ENCODE measurements at places on chromosomes 7 and 10.
A peak's percentile ranks its signal among the peaks of the same experiment; 100 is the strongest.

DNA sequence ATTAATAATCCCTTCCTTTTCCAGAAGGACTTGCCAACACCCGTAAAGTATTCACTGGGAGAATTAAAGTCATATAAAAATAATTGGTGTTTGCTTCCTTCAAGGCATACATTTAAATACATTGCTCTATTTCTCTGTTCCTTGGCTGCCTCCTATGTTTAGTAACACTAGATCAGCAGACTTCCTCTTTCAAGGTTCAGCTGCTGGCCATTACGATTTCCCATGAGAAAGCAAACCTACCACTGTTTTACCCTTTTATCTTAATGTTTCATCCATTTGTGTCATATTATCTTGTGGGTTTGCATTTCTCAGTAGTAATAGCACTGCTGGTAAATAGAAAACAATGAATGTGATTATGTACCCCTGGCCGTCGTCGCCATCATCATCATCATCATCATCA lies 313.8 kb upstream of the BMPER start:
- DNase-seq, result no peak

DNA sequence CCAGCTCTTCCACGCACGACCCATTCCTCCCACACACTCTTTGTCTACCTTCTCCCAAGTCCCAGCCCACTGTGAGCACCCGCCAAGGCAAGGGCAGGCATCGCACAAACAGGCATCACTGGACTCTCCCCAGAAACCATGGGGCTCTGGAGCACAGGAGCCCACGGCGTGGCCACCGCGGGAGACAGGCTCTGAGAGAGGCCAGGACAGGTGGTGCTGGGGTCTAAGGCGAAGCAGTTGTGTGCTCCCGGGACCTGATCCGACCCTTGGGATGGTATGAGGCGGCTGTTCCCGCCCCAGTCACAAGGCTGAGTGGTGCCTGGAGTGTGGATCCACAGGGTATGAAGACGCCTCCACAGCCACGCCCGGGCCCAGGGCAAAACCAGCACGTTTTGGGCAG lies 156.9 kb downstream of the MAD1L1 start:
- no peak for DNase-seq

GRCh38 chr10:103155471-103156085 lies 37.5 kb downstream of the NT5C2 start:
- DNase-seq, result no peak

- peak; percentile 32 for DNase-seq
Observed at GRCh38 chr10:77328272-77328816, 309.3 kb downstream of the KCNMA1 start.

DNA sequence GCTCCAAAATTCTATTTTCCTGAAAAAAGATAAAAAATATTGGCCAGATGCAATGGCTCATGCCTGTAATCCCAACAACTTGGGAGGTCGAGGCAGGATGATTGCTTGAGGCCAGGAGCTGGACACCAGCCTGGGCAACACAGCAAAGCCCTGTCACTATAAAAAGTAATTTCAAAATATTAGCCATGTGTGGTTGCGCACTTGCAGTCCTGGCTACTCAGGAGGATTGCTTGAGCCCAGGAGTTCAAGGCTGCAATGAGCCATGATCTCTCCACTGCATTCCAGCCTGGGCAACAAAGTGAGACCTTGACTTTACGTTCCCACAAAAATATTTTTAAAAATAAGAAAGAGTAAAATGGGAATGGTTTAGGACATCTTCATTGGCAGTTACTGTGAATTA lies 104.1 kb upstream of the AFAP1L2 start:
- DNase-seq, result no peak

DNA sequence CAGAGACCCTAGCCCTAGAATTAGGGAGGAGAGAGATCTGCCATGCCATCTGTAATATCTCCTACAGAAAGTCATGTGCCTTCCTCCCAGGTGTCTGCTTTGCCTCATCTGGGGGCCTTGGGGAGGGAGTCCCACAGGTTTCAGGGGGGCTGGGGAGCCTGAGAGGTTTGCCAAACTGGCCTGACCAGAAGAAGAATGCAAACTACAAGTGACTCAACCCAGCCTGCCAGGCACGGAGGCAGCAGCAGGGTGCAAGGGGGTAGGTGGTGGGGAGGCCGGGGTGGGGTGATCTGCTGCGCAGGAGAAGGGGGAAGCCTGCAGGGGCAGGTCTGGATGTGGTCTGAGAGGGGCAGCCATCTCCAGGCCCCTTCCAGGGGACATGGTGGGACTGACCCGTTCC lies 9.6 kb upstream of the TRIM8 start:
- no peak for DNase-seq

GRCh38 chr7:147432576-147432975 lies 1158.0 kb upstream of the C7orf33 start:
- DNase-seq, result no peak

GRCh38 chr10:18321371-18321770 lies 181.1 kb downstream of the CACNB2 start:
- DNase-seq, result no peak

DNA sequence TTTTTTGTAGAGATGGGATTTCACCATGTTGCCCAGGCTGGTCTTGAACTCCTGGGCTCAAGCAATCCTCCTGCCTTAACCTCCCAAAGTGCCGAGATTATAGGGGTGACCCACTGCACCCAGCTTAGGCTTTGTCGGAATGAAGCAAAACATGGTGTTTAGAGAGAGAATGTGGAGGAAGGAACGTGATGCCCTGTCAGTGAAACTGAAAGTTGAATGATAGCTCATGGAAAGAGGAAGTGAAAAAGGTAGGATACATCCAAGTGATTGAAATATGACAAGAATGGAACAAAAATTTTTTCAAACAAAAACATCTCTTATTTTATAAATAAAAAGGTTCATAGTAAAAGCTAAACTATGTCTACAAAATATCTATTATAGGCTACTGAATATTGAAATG lies 5.9 kb downstream of the AKAP9 start:
- DNase-seq, result no peak

DNA sequence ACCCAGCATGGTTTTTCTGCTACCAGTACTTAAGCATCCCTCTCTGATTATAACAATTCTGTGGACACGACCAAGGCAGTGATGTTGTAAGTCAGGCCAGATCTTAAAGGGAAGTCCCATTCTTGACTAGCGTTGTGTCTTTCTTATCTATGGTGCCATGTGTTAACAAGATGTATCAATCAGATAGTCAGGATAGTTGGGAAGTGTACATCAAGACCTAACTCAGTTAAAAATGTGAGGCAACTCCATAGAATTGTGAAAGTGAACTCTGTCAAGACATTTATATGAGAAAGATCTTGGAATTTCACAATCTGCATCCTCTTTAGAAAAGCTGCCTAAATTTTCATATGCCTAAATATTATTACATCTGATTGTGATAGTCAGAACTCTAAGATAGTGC lies 341.7 kb upstream of the SEMA3D start:
- DNase-seq, result no peak

GRCh38 chr7:34187798-34188307 lies 282.5 kb downstream of the BMPER start:
- DNase-seq, result no peak

DNA sequence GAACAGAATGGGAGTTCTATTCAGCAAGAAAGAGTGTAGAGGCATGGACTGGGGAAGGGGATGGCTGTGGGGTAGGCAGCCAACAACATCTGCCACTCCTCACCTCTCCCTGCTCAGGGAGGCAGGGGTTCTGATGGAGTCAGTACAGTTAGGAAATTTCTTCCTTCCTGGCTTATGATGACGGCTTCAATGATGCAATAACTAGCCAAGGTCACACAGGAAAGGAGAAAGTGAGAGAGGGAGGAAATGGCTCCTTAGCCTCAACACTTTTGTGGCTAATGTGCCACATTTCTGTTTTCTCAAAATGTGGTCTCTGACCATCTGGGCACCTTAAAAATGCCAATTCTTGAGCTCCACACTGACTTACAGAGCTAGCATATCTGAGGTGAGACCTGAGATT lies 79.3 kb upstream of the PDZD8 start:
- no peak for DNase-seq

GRCh38 chr10:102545997-102546396 lies 42.2 kb downstream of the SUFU start:
- DNase-seq, result no peak

DNA sequence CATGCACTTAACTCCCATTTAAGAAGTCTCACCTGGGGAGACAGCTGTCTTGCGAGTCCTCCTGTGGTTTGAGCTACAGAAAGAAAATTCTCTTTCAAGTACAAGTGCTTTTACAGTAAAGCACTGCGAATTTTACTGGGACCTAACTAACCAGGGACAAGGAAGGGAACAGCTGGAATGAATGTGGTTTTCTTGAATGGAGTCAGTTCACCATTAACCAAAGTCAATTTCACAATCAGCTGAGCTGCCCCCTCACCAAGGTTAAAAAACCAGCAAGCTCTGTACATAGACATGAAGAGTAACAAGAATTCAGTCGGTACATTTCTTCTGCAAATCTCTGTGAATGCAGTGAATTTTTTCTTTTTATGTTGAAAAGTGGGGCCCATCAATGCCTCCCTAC lies 56.3 kb downstream of the GFRA1 start:
- DNase-seq, result no peak

DNA sequence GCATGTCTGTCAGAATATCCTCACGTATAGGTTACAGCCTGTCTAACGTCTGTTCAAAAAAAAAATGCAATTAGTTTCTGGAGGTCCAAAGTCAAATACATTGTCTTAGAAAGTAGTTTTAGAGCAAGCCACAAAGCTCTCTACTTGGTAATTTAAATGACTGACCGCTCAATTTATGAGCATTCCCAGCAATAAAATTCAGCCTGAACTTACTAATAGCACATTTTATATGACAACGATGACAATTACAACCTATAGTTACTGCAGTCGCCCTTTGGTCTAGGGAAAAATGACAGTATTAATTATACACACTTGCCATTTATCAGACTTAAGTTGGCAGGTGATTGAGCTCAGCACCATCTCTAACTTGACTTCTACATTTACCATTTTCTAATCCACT lies 425.8 kb upstream of the STEAP1 start:
- no peak for DNase-seq

DNA sequence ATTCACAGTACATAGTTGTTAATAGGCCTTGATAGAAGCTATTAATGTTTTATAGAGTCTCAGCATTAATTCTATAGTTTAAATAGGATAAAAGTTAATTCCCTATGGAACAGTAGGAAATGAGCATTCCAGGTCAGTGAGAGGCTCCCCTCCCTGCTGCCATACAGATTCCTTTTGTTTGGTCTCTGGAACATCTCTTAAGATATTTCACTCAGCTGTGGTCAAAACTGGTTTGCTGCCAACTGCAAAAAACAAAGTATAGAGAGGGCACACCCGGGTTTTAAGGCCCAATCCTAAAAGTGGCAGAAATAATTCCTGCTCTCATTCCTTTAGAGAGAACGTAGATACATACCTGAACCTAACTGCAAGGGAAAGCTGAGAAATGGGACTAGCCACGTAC lies 51.3 kb downstream of the MDFIC start:
- DNase-seq, result no peak

GRCh38 chr7:155356323-155357105 lies 58.8 kb downstream of the INSIG1 start:
- DNase-seq, result peak; percentile 38

DNA sequence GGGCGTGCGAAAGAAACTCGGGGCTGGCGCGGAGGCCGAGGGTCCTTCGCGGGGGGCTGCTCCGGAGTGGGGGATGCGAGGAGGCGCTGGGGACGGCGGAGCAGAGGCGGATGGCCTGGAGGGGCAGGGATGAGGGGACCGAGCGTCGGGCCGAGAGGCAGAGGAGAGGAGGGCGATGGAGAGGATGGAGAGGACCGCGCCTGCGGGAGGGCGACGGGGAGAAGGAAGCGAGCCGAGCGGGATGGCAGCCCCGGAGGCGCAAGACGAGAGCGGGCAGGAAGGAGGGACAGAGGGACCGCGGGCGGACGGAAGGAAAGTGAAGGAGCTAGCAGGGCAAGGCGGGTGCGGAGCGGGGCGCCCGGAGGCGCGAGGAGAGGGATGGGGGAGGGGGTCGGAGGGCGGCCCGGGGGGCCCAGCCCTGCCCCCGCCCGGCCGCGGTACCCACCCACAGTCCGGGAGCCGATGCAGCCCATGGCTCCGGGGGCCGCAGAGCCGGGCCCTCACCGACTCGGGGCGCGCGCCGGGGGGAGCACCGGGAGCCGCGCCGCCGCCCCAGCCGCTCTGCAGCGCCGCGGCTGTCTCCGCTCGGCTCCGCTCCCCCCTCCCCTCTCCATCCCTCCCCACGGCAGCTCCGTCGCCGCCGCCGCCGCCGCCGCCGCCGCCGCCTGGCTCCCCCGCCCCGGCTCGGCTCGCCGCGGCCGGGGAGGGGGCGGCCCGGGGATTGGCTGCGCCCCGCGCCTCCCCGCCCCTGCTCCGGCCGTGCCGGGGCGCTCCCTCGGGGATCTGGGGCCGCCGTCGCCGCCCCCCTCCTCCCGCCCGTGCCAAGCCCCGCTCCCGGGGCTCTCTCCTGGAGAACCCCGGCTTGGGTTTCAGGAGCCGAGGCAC lies at the start of gene FAM131B:
TSS of gene FAM131B (minus strand) at position 583 of the 885 bp plus-strand sequence. CDS start at position 473, 110 bp downstream.
- peak; percentile 52 for DNase-seq

- DNase-seq, result no peak
Observed at GRCh38 chr7:50679218-50680007, 103.3 kb downstream of the GRB10 start.

GRCh38 chr7:154559454-154559853 lies 443.5 kb downstream of the PAXIP1 start:
- no peak for DNase-seq

DNA sequence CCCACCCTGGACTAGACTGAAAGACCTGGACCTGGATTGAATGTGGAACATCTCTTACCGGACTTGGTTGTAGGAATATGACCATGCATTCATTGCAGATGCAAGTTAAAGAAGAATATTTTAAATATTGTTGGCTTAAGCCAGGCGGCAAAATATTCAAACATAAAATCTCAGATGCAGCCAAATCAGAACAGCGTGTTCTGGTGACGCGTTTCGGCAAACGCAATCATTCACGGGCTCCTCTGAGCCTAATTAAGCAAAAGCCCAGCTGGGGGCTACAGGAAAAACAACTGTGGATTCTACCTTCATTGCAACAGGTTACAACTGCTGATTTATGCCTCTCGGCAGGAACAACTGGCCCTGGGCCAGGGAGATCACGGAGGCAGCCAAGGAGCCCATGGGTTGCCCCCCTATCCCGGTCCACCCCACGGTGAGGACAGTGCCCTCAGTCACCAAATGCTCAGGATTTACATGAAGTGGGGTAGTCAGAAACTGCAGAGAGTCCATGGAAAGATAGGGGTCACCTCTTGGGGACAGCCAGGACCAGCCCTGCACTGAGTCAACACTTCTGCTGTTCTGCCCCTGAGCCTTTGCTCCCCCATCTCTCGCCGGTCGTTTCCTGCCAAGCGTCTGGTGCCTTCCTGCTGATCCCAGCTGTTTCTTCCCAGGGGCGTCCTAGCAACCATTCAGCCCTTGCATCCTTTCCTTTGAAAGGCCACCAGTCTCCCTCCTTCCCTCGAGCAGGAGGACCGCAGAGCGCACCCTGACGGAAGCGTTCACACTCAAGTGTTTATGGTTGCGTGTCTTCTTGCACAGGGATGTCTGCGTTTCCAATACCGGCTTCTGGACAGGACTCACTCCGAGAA lies 64.4 kb upstream of the SFMBT2 start:
- DNase-seq, result no peak

DNA sequence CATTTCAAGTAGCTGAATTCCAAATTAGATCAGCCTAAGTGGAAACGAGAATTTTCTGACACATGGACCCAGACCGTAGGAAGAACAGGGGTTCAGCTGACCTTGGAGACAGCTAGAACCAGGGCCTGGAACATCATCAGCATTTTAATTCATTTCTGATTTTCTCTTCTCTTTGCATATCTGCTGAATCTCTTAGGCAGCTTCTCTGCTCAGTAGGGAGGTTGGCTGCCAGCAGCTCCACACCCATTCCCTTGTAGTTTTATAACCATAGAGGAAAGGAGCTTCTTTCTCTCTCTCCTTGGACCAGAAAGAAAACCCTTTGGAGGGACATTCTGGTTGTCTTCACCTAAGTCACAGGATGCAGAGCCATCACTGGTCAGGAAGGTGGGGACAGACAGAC lies 36.0 kb downstream of the LMTK2 start:
- no peak for DNase-seq
